ENCODE measurements at places on chromosomes 1 and 21. TPM values are rescaled to one million over a fixed set of nuclear protein-coding genes. Genes with fewer than 3 reads are reported as not detected.

GRCh38 chr1:59083946-59084865, 212.7 kb upstream of the FGGY start:
- DNase-seq: no peak

- DNase-seq: no peak
These were observed 40.1 kb downstream of the TMEM200B start for GRCh38 chr1:29083317-29084195.

GRCh38 chr21:31088474-31088751, 50.1 kb upstream of the KRTAP19-8 start:
- DNase-seq: no peak

DNA sequence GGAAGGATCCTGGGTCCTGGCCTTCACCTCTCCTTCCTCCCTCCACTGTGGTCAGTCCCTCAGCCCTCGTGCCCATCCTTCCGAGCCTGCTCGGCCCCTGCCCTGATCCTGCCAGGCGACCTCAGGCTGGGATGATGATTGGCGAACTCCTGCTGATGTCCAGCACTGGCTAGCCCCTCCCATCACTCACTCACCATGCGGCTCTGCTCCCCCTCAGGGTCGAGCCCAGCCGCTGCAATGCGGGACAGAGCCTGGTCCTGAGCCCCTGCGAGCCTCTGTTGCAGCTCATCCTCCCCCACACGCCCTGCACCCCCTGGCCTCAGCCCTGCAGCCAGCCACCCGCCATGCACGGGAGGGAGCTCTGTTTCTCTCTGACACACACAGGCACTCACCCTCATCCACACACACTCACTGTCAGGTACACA, 100.2 kb downstream of the DMRTB1 start:
- DNase-seq: no peak

DNA sequence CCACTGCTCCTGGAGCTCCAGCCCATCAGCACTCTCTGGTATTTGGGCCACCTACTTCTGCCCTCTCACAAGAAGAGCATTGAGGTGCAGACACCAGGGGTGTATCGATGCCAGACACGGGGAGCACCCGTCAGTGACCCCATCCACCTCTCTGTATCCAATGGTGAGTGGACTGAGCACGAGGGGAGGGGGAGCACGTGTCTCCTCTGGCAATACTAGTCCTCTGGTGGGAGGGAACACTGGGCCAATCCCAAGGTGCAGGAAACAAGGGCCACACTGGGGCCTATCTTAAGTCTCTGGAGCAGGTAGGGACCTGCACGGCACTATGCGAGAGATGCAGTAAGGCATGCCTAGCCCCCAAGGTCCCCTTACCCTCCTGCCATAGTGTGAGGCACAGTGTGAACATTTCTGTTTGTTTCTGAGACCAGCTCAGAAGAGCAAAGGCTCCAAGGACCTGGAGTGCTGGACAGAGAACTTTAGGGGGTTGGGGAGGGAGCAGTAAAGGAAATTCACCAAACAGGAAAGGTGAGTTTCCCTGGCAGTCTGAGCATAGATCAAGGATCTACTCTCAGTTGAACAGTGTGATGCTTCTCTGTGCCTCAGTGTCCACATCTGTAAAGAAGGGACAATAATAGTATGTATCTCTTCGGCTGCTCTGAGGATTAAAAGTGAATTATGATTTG, 2.3 kb downstream of the FCRLB start:
- no peak for DNase-seq

AMIGO1 gene
- 3.2 TPM for polyA plus RNA-seq

RPS6KA1 gene
- 23.4 TPM for polyA plus RNA-seq

All from right lung (tissue), 10 donors.